Stimulated activated CD4-positive, alpha-beta T cell treated with anti-CD3 and anti-CD28 coated beads, TNF-alpha, amount 100 ng/mL, for 1 hour (primary cell): ENCODE measurements at places on chromosomes 2 and 18.
A peak's percentile ranks its signal among the peaks of the same experiment; 100 is the strongest.

DNA sequence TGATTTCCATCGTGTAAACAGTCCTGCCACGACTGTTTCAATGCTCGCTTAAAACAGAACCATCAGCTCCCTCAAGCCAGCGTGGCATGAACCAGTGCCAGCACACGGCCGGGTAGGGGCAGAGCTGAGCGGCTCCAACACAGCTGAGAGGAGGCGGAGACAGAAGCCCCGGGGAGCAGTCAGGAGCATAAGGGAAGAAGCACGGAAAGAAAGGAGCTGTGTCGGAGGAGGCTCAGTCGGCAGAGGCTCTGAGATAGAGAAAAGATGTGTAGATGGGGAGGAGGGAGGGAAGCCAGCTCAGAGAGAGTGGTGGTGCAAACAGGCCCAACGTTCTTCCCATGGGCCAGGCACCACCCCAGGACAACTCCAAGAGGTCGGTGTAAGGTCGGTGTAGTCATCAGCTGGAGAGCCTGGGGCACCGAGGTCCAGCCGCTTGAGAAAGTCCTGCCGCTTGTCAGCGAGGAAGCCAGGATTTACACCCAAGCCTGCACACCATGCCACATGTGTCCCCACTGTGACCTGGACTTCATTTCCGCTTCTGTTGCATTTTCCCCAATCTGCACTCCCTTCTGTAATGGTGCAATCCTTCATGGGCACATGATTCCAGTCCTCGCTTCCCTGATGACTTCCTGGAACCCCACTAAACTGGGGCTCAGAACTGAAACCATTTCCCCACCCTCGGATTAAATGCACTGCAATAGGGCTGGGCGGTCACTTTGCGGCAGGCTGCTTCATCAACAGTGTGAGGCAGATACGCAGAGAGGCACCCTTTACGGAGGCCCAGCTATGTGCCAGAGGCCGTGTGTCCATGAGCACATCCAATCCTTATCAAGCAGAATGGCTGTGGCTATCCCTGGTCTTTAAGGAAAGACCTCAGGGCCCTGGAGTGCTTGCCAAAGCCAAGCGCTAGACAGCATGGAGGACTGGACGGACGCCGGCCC lies 43.5 kb downstream of the CYP27C1 start:
- DNase-seq = no peak

GRCh38 chr2:231470246-231470900 lies 6.1 kb upstream of the NCL start:
- DNase-seq = no peak

DNA sequence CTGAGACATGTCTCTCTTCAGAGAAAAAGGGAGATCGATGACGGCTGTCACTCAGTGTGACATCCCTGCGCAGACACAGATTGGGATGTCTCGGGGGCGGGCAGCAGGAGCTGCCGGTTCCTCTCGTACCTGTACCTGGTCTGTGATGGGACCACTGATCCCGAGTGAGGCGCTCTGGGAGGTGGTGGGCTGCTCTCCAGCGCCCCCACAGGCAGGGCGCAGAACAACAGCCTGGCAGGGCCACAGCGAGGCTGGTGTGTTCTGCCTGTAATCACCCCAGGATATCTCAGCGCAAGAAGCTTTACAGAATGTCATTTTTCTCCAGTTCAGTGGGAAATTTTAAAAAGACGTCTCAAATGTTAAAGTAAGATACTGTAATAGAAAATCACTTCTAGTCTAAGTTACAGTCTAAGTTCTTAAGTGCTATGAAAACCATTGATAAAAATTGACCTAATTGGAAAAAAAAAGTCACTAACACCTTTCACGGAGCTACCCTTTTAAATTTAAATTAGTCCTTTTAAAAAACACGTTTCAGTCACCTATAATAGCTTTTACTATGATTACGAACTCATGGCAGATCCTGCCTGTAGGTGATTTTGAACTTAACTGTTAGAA lies 189.8 kb downstream of the SNTG2 start:
- peak; percentile 13 for DNase-seq

DNA sequence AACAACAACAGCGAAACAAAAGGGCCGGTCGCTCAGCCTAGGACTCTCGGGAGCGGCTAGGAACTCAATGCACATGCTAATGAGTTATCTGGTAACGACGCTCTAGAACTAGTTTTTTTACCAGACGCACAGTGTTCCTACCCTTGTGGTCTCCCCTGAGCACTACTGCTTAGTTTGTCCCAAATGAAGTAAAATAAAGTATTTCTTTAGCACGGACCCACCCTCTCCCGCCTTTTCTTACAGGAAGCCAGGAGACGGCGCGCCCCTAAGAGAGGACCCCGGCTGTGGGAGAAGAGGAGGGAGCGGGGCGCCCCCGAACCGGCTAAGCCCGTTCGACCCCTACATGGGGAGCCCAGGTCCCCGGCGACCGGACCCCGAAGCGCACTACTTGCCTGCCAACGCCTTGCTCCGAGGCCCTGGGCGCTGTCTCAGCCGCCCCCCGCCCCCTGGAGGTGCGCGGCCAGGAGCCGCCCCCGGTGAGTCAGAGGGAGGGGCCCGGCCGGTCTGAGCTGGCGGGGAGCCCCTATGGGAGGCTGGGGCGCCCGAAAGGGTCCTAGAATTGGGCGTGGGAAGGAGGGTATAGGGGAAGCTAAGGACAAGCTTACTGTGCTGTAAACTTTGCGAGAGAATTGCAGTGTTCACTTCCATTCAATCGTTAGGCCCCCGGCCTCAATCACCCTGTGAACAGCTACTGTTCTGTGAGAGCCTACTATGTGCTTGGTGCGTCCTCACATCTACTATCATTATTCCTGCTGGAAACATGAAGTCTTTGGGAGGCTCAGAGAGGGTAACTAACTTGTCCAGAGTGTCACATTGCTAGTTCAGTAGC lies 3.6 kb upstream of the CAPG start:
- peak; percentile 32 for DNase-seq

- no peak for DNase-seq
Observed at GRCh38 chr18:371609-371982, 103.7 kb upstream of the THOC1 start.

- DNase-seq = no peak
Observed at GRCh38 chr2:218986148-218986761, 1.3 kb upstream of the FEV start.

GRCh38 chr2:98839292-98839691 lies 96.7 kb downstream of the CRACDL start:
- no peak for DNase-seq

DNA sequence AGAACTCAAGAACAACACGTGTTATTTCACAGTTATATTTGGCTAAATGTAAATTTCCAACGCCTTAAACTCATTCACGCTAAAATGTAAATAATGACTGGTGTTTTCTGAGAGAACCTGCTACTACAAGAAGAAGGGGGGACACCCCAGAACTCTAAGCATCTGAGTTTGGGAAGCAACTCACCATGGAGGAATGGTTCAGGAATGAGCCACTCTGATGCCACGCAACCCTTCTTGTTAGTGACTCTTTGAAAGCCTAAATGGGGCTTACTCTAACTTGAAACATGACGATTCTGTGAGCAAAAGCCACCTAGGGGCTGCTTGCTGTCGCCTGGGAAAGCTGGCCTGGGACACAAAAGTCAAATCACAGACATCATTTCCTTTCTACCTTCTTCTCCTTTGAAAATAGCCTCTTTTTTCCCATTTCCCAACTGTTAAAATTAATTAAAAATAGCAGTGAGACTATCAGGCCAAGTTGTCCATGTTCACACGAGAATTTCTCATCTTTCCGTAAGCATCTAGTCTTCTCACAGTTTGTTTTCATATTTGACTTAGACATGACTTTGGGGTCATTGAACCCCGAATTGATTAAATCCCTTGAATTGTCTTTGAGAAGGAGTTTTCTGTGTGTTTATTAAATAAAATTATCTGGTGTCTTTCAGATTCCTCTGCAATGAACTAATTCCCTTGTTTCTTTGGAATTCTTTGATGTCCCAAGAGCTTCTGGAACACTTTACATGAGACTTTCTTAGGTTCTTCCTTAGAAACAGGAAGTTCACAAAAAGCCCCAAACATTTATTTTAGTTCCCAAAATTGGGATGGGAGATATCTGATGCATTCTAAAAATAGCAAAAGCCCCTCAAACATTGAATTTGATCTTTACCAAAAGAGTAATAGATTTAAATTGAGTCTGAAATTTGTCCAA lies 75.5 kb upstream of the CABLES1 start:
- no peak for DNase-seq

- no peak for DNase-seq
Observed at GRCh38 chr2:40169430-40169829, 282.5 kb downstream of the SLC8A1 start.

GRCh38 chr2:275466-275865 lies 10.7 kb downstream of the ACP1 start:
- DNase-seq = no peak

GRCh38 chr2:80092474-80092873 lies 212.1 kb downstream of the LRRTM1 start:
- DNase-seq = no peak

GRCh38 chr2:200308546-200309295 lies 2.2 kb downstream of the SPATS2L start:
- DNase-seq = no peak

DNA sequence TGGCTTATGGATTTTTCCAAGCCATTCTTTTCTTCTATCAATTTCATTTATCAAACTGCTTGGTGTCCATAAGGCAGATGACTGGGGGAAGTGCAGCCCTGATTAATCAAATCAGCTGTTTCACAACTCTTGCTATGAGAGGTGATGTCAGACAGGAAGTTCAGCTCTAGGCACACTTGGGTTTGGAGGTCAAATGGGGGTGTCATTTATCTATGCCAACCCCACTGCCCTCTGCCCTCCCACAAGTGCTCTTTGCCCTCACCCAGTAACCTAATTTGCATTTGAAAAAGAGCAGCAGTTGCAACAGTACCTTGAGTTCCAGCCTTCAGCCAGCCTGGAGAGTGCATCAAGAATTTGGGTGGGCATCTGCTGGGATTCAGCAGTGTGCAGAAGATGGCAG lies 431.3 kb upstream of the SPRED2 start:
- no peak for DNase-seq

- DNase-seq = no peak
Observed at GRCh38 chr2:27464443-27464842, 22.3 kb downstream of the KRTCAP3 start.

- DNase-seq = no peak
Observed at GRCh38 chr18:57085371-57085770, 61.5 kb upstream of the BOD1L2 start.

DNA sequence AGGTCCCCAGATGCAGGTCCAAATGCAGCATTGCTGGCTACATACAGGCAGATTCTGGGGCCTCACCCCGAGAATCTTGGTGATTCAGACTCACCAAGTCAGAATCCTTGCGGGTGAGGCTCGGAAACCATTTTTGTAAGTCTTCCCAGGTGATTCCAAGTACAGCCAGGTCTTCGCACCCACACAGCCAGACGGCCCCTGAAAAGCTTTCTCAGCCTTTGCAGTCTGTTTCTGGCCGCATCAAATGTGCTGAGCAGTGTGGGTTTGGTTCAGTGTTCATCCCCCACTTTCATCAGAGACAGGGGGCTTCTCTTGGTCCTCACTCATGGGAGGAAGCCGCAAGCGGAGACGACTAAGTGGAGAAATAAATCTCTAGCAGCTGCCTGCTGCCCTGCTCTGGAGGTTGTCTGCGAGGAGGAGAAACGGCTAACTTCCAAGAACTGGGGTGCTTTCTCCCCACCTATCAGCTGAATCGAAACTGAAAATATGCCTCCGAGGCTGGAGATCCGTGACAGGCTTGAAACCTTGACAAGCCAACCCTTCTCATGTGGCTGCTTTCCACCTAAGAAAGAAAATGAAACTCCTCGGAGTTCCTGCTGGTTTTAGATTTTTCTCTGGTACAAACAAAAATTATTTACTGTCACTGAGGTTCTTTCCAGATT lies 8.9 kb upstream of the TMEM185B start:
- peak; percentile 29 for DNase-seq

DNA sequence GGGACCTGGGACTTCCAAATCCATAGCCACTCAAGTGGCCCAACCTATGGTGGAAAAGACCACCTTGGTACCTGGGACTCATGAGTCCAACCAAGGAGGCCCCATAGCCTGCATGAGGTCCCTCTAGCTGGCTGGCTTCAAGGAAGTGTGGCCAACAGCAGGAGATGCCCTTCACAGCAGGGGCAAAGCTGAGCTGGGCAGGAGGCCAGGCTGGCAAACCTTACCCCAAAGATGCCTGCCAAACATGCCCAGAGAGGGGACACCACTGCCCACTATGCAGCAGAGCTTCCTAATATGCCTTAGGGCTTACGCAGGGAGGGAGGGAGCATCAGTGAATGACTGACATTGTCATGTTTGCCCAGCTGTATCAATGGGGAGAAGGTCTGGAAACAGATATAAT lies 188.0 kb upstream of the GLI2 start:
- DNase-seq = no peak

- no peak for DNase-seq
Observed at GRCh38 chr18:78303519-78304191, 676.0 kb upstream of the SALL3 start.

DNA sequence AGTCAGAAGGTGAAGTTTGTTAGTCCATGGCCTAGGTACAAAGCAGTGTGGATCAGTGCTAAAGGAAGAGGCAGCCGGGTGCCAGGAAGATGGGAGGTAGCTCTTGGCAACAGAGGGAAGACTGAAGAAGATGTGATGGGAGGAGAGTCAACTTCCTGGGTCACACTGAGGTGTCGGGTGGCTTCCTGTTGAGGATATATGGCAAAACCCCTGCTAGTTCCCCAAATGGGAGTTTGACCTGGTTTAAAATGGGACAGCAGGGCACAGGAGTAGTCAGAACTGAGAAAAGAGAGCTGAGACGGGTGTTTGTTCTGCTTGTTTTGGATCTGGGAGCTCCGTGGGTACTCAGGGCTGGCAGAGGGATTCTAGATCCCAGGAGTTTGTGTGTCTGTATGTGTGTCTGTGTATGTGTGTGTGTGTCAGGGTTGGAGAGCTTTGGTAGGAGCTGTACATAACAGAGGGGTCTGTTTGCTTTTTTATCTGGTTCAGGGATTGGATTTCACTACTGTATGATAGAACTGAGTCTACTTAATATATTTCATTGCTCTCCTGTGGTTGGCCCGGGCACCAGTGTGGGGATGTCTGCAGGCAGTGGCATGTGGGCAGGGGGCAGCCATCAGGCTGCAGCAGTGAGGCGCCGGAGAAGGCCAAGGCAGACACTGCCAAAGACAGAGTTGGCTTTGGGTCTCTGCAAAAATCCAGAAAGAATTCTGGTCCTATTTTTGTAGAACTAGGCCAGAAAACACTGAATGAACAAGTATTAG lies 17.1 kb downstream of the MXD1 start:
- no peak for DNase-seq

DNA sequence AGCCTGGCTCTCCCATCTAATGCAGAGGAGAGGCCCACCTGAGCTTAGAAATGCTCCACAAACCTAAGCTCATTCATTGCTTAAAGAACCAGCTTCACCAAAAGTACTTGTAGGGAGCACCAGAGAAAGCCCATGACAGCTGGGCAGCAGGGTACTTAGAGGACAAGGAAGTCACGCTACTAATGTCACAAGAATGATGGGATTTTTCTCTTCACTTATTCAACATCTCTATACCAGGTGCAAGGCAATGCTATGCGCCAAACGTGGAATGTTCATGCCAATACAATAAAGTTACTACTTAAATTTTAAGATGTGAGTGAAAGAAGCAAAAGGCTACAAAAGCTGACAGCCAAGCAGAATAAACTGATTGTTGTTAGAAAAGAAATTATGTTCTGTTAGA lies 36.0 kb downstream of the LONRF2 start:
- no peak for DNase-seq
